Motor neuron (in vitro differentiated cells): ENCODE measurements at places on chromosomes 2 and 18. TPM values are rescaled to one million over a fixed set of nuclear protein-coding genes. Genes with fewer than 3 reads are reported as not detected.

The TRIM43 gene
- total RNA-seq = 0.44 TPM in 1 of 2 replicates, not detected in the other

DNA sequence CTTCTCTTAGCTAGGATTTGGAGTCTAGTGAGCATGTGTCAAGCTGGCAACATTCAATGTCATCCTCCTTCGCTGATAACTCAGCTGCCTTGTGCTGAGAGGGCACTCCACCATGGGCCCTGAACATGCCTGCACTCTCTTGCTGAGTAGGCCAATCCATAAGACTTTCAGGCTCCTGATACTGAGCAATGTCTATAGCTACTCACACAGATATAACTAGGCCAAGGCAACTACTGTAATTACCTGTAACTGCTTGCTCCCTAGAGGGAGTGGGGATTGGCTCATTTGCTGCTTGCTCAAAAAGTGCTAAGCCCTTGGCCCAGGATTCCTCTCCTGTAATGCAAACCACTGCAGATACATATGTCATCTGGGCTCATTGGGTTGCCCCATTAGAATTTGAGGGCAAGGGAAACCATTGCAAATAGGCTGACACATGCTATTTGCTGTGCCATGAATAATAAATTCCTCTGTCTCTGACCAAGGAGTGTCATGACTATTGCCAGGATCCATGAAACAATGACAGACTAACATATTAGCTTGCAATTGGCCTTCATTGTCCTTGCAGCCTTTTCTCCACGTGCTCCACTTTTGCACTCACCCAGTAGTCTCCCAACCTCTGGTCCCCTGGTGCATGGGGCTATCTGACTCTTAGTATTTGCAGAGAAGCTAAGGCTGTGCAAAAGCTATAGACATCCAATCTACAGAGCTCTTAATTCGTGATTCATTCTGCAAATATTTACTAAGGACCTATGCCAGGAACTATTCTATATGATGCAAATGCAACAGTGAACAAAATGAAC lies 36.9 kb upstream of the BMPR2 start:
- ATAC-seq = no peak

The VSNL1 gene
- total RNA-seq = 9.9 and 10.2 TPM in 2 replicates

DNA sequence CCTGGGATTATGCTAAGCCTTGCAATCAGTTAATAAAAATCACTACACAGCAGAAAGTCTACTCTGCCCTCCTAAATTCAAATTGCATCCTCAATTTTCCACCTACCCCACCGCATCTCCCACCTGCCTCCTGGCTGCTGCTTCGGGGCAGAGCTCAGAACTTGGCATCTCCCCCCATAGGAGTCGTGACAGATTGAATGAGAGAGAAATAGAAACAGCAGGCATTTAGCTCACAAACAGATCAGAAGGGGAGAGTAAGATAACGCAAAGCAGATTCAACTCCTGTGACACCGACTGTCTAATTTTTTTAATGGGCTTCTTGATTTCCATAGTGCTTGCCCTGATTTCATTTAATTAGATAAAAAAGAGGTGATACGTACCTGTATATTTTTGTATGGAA lies 24.7 kb upstream of the LRRC30 start:
- no peak for ATAC-seq

DNA sequence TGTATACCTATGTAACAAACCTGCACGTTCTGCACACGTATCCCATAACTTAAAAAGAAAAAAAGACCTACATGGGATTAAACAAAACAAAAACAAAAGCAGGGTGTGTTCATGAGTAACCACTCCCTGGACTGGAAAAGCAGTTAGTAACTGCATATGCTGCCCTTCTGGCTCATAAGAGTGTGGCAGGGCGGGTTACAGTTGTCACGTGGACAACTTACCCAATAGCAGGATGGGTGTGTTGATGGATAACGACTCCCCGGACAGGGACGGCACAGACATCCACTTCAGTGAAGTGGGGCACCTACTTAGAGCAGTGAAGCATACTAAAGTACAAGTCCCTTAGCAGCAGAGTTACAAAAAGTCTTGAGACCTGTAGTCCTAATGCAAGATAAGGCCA lies 136.7 kb downstream of the CCBE1 start:
- no peak for ATAC-seq

DNA sequence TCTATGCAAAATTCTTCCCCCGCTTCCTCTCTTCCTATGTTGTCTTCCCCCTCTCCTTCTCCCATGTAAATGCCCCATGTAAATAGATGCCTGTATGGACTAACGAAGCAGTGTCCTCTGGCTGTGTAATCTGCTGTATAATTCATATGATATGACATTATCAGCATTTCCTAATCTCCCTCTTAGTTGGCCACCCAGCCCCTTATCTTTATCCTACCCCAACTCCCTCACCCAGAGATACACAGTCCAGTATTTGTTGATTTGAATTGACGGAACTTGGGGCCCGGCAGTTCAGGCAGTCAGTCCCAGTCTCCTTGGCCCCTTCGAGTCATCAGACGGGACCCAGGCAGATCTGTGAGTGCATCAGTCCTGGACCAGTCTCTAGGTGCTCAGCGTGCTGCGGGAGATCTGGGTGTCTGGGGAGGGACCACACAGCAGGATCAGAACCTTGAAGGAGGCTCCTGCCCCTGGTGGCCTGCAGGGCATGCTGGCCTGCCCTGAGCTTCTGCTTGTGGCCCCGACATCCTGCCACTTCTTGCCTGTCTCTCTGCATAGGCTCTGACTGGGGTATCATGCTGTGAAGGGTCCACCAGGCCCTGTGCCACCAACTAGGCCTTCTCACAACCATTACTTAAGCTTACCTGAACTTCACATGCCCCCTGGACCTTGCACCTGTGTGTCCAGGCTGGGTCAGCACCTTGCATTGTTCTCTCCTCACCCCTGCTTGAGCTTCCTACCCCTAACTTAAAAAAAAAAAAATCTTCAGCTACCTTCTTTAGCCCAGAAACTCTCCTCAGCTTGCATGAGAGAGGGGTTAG lies 88.1 kb upstream of the ATL2 start:
- ATAC-seq = no peak

DNA sequence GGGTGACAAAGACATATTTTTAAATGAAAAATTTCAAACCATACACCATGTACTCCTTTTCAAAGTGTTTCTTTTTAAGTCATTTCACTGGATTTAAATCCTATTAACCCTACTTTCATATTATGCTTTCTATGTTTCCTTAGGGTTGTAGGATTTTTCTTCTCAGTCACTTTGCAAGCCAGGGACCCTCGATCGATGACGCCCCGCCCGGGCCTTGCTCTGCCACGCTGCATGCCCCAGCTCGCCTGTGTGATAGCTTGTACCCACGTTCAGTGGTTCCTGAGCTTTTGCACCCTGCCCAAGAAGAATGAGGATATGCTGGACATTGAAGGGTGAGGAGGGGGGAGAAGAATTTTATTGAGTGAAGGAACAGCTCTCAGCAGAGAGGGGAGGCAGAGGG lies 568.0 kb downstream of the TRIB2 start:
- ATAC-seq = no peak

DNA sequence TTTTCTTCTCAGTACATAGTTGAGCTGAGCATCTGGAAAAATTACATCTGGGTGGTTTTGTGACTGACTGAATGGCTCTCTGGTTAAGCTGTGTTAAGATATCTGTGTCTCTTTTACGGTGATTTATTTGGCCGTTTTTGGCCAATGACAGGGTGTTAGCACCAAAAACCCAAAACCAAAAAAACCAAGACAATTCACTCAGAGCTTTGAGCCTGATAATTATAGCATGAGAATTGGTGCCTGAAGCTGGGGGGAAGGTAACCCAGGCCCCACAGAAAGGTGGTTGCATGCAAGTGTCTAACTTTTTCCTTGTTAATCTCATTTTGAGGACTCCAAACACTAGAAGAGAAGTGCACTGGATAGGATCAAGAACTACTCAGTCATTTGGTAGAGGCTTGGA lies 4.5 kb downstream of the CD28 start:
- ATAC-seq = no peak

DNA sequence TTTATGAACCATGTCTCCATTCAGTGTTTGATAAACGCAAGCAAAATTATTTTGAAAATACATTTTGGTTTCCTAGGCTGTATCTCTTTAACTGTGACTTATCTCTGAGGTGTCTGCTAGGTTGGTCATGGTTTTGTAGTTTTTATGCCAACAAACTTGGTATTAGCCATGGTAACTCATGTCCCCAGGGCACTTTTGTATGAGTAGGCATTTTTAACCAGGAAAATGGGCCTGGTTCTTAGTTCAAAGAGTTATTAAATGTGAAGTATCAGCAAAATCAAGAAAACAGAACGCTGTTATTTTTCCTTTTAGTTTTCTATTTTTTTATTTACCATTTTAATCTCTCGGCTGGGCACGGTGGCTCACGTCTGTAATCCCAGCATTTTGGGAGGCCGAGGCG lies 179.3 kb upstream of the LHCGR start:
- ATAC-seq = no peak

- no peak for ATAC-seq
Measured at GRCh38 chr18:28820353-28820752, 643.4 kb upstream of the CDH2 start.

DNA sequence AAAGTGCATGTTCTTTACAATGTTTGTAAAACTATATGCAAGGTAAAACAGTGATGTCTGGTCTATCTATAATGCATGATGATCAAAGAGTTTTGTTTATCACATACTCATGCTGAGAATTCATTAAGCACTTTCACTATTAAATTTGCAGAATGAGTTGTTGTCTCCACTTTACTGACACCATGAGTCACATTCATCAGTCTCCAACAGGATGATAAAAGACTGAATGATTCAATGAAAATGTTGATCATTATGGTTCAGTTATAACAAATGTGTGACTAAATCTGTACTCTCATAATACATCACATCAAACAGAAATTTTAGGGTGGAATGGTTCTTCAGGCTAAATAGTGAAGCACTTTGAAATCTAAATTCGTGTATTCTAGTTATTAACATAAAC lies 129.0 kb downstream of the ERBB4 start:
- ATAC-seq = no peak

- no peak for ATAC-seq
Measured at GRCh38 chr2:204680576-204680975, 135.3 kb downstream of the PARD3B start.

The NEUROD1 gene
- 0.15 and 0.49 TPM in 2 replicates for total RNA-seq

DNA sequence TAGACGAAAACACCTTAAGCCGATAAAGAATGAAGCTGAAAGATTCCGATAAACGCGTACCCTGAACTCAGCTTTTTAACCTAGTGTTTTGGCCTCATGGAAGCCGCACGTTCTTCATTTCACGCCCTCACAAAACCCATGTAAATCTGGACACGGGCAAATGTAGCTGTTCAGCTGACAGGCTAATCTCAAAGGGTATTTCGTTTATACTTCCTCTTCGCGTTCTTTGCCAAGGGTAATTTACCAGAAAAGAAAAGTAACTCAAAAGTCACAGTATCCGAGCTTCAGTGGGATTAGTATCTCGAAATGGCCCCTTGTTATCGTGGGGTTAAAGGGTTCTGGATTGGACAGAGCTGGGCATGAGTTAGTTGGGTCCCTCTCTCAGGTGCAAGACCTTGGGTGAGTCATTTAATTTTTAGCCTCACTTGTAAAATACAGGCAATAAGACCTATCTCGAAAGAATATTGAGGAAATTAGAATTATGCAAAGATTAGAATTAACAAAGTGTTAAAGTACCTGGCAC lies 22.0 kb upstream of the STPG4 start:
- ATAC-seq = no peak
